Fibroblast of skin of left biceps (primary cell): ENCODE measurements at places on chromosomes 6 and 20.

DNA sequence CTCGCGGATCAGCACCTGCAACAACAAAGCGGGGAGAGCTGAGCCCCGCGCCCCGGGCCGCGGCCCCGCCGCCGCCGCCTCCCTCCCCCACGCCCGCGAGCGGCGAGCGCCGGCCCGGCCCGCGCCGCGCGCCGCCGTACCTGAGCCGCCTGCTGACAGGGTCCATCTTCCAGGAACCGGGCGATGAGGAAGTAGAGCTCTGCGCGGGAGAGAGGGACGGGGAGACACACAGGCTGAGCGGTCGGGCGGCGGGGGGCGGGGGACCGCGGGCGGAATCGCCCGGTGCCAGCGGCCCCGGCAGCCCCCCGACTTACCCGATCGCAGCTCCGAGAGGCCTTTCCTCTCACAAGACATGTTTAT is 359 bp downstream of the PHIP start:
- DNase-seq: no peak

GRCh38 chr6:85047818-85048217 is 283.4 kb upstream of the TBX18 start:
- DNase-seq: no peak

GRCh38 chr6:43420012-43420709 is 7.2 kb upstream of the ABCC10 start:
- no peak for DNase-seq

DNA sequence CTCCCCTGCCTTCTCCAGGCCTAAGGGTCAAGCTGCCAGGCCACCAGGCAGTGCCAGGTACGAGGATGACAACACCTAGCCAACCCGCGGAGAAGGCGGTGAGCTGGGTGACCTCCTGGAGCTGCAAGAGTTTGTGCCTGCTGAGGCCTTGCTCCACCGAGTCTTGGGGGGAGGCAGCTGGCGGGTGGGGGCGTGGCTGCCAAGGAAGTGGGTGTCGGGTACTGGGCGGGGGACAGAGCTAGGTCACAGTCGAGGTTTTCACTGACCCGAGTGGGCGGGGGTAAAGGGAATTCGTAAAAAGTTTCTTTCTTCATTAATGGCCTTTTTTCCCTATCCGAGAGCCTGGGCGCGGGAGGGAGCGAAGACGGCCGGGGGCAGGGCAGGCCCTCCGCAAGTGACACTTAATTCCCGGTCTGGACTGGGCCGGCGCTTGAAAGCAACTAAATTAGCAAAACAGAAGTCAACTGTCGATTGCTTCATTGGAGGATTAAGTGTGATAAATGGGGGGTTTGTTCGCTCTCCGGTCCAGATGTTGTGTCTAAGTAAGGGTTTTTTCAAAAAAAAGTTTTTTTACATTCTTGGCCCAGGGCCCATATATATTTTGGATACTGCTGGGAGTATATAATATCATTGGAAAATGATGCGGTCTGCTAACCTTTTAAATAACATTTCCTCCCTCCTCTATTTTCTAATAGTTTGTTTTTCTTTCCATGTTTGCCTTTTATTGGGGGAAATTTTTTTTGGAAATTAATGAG is 43.1 kb upstream of the FOXP4 start:
- no peak for DNase-seq

- no peak for DNase-seq
Observed at GRCh38 chr20:50146732-50147662, 6.5 kb downstream of the PEDS1 start.

- DNase-seq: no peak
Observed at GRCh38 chr6:32075781-32076180, 33.4 kb downstream of the TNXB start.

DNA sequence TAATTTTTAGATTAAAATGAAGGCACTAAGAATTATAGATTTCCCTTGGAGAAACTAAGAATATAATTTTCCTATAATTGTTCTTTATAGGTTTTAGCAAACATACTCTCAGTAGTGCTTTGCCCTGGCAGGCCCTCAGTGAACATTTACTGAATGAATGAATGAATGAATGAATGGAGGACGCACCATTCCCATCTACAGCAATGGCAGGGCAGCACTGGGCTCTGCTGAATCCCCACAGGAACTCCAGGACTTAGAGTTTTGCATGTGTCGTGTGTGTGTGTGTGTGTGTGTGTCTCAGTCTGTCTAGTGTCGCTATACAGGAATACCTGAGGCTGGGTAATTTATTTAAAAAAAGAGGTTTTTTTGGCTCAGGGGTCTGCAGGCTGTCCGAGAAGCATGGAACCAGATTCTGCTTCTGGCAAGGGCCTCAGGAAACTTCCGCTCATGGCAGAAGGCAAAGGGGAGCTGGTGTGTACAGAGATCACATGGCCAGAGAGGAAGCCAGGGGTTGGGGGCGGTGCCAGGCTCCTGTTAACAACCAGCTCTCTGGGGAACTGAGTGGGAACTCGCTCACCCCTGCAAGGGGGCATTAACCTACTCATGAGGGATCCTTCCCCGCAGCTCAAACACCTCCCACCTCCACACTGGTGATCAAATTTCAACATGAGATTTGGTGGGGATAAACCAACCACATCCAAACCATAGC is 20.1 kb downstream of the RNASET2 start:
- DNase-seq: no peak

DNA sequence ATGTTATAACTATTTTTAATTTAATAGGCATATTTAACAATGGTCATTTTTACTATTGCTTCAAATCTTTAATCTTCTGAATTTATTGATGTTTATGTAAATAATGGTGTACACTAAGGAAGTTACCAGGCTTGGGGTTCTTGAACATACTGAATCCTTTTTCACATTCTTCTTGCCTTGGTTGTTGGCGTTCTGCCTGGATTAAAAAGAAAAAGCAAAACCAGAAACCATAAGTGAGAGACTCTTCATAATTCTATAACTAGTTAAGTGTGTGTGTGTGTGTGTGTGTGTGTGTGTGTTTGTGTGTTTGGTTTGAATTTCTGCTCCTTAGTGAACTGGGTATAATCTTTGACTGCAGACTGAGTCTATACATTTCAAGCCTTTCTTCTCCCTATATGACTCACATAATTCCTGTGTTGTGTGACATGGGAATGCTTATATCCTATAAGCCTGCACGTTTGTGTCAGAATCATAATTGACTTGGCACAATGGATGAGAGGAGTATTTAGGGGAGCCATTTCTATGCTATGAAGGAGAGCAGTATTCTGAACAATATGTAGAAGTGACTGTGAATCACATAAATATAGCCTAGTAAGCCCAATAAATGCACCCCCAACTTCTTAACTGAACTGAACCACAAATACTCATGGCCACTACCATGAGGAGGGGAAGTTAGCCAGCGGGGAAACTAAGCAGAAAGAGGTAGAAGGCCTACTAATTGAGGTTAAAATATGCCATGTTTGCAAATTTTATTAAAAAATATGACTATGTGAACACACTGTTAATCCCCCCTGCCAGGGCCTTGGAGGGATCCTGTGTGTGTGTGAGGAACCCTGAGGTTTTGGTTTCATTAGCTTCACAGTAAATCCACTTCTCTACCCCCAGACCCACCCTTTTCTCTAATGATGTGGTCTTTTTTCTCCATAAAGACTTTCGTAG is 425.5 kb downstream of the BCKDHB start:
- peak; percentile 63 for DNase-seq

DNA sequence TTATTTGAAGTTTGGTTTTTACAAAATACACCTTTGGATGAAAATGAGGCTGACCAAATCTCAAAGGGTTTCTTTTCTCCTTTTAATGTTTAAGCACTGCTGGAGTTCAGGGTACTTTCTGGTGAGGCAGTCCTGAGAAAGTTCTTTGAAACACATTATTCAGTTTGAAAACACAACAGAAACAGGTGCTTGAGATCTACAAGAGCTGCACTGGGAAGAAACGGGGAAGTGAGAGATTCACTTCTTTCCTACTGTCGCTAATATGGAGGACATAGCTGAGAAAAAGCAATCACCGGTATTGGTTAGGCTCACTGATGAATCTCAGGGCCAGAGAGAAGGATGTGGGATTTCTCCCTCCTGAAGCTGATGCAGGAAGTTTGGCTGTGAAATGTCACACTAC is 22.9 kb upstream of the TMEM170B start:
- no peak for DNase-seq

- no peak for DNase-seq
Observed at GRCh38 chr20:60143261-60143842, 185.1 kb downstream of the CDH26 start.

DNA sequence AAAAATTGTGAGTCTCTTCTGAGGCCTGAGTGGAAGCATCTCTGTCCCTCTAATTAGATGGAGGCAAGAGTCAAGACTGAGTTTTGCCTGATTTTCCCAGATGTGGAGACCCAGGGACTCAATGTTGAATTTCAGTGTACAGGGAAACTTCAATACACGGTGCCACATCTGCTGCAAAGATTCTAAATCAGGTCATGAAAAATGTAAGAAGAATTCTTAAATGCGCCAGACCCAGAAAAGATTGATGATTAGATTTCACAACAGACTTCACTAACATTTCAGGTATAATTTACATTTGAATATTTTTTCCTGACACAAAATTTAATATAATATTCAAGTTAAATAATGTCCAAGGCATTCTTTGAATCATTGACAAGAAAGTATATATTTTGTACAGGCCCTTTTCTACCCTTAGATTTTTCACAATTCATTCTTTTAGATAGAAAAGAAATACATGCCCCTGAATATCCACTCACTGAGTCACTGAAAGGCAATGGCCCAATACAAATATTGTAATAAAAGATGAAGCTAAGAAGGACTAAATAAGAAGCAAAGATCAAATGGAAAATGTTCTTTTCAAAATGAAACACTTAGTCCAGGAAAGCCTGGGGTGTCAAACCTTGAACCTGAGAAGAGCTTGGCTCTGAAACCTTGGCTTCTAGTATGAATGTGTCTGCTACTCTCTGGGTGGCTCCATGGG is 18.2 kb upstream of the HDGFL1 start:
- DNase-seq: no peak

GRCh38 chr6:6609450-6609849 is 20.9 kb downstream of the LY86 start:
- DNase-seq: no peak
